ENCODE measurements at places on chromosomes 4 and X.

DNA sequence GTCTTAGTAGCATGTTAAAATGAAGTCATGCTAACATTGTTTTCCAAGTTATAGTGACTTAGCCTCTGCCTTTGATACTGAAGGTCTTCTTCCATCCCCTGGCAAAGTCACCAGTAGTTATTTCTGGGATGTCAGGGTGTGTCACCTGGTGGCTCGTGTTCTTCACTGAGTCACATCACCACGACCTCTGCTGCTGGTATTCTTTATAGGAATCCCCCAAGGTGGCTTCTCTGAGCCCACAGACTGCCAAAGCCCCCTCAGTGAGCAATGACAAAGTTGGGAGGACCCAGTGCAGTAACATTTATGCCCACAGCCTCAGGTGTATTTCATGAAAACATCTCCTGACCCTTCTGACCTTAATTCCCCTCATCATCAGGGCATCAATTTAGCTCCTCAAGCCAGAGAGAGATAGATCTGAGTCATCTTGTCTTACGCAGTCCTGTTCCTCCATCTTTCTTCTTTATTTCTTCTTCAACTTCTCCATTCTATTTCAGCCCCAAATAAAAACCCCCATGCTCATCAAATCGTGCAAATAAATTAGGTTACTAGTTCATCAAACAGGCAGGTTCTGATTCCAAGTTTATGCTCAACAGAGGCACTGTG, 29.3 kb upstream of the GPRIN3 start:
- DNase-seq = no peak

GRCh38 chr4:26877961-26878360, 17.3 kb downstream of the STIM2 start:
- no peak for DNase-seq

DNA sequence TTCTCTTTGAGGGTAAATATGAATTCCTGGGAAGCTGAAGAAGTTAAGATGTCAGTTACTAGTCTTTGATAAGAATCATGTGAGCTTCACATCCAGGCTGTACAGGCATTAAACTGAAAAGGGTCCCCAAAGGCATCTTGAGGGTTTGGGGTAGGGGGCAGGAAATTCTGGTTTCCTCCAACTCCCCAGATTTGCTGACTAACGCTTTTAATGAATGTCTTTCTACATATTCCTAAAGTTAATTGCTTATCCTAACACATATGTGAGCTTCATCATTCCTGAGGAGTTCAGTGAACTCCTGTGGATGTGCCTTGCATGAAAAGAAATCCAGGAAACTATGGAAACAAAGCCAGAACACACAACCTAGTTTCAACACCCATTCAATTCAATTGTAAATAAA, 73.8 kb upstream of the GAB1 start:
- DNase-seq = no peak

- DNase-seq = no peak
Measured at GRCh38 chrX:56284269-56284668, 52.1 kb downstream of the KLF8 start.

DNA sequence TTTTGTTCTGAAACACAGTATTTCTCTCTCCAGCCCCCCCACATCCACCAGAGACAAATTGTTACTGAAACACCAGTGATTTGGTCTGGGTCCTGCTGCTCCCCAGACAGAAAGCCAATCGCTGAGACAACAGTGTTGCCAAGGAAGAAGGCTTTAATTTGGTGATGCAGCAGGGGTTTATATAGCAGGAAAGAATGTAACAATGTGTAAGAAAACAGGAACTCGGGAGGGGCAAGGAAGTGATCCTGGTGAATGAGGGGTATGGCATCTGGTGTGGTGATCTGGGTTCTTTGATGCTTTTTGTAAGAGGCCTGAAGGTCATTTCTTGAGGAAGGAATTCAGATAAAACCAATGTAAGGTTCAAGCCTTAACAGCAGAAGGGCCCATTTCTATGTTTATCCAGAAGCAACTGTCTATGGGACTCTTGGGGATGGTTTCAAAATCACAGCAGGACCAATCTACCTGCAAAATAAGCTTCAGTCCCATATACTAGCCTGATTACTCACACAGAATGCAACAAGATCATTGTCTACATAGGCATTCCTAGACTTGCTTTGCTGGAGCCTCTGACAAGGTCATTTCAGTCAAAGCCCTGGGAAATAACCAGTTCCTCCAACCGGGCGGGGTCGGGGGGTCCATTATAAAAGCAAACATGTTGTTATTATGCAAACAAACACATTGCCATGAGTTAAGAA, 445.2 kb upstream of the ZFP42 start:
- DNase-seq = no peak

DNA sequence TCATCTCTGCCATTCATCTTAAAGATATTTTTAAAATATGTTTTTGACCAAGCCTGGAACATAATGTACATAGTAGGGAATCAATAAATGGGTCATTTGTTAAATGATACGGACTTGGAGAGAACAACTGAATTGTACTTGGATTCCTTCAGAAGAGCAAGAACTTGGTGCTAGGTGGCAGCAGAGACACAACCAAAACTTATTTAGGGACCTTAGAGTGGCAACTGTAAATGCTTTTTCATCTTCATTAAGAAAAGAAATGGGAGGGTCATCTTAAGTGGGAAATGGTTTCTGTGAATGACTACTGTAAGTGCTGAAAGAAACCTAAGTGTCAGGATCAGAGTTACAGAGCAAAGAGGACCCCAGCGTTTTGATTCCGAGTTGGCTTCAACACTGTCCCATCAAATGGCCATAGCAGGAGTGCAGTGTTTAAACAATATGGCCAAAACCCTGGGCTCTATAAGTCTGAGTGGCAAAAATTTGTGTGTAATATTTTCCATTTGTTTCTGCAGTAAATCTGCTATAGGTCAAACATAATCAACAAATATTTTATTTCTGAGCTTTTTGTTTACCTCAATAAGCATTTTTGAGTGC, 213.6 kb downstream of the PALLD start:
- peak; percentile 43 for DNase-seq

DNA sequence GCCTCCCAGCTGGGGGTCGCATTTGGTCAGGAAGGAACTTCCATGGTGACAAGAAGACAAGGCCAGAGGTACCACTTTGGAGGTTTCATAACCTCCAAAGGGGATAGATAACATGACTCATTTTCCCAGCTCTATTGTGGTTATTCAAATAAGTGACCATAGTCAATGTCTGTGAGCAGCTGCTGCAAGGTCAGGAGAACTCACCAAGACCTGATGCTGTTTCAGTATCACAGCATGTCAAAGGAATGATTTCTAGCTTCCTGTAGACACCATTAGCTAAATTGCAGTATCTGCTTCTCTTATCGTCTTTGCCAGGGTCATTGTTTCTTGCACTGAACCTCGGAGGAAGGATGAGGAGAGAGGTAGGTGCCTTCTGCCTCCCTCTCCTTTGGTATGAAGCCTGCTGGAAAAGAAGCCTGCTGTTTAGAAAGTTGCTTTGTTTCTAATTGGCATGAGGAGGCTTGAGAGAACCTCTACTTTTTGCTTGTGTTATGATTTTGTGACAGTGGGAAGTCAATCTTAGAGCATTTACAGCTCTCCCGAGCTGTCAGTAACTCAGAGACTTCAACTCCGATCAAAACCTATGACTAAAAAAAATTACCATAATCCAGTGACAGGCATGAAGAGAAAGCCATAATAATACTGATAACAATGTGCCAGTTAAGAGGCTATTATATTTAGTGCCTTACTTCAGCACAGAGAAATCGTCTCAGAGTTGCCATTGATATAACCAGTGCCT, 38.0 kb upstream of the GATB start:
- DNase-seq = no peak

- no peak for DNase-seq
Measured at GRCh38 chrX:14837155-14837554, 35.7 kb downstream of the FANCB start.

GRCh38 chr4:184115399-184115798, 102.3 kb downstream of the ENPP6 start:
- DNase-seq = no peak

GRCh38 chr4:162356181-162356580, 192.4 kb upstream of the FSTL5 start:
- no peak for DNase-seq

DNA sequence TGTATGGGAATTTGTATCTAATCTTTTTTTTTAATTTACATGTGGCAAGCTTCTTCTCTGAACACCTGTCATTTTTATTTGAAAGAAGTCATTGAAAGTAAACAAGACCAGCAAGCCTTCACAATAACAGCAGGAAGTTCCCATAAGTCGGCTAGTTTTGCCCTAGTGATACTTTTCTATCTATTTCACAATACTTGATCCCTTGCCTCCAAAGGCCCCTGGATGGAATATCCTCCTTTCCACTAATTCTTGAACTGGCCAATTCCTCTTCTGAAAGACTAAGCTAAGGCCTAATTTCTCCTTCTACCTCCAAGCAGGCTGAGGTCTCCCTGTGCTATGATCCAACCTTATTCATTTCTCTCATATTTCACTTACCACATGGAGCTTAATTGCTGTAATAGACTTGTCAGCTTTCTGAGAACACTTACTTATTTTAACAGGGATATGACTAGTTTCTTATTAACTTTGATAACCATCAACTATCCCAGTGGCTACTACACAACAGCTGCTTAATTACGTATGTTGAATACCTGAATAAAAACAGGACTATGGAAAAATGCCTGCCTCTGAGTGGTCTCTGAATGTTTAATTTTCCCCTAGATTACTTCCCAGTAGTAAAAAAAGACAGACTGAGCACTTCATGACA, 194.2 kb downstream of the MAD2L1 start:
- DNase-seq = no peak

- no peak for DNase-seq
Measured at GRCh38 chrX:154372612-154373022, 1.8 kb downstream of the FLNA start.
